ENCODE measurements at places on chromosomes 1 and 21.
A peak's percentile ranks its signal among the peaks of the same experiment; 100 is the strongest.

DNA sequence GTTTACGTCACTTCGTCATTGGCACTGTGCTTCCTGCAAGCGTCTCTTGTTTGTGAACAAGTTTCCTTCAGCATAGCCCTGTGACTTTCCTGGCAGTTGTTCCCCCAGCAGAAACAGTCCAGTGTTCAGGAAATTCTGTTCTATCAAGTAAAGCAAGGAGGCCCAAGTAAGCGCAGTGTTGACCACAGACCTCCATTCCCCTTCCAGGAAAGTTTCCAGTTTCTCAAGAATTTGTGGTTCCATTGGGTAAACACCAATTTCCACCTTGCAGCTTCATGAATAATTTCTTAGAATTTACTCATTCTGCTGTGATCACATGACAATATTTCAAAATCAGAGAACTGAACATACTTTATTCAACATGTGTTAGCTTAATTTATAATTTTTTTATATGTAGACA is 88.5 kb upstream of the ETV3 start:
- DNase-seq, result no peak

- no peak for DNase-seq
Measured at GRCh38 chr1:186283374-186283773, 91.7 kb downstream of the TPR start.

DNA sequence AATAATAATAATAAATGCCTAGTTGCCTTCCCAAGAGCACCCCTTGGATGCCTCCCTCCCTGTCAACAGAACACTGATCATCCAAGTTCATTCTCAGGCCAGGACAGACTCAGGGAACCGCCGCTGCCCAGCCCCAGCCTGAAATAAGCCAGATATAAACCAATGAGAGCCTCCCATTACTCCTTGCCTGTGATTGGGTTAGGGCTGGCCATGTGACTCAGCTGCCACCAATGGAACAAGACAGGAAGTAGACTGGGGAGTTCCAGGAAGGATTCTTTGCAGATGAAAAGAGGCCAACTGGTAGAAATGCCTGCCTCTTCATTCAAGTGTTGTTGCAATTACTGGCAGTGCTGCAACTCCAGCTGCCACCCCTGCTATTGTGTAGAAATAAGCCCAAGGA is 146.4 kb upstream of the TIAM1 start:
- DNase-seq, result peak; percentile 3

GRCh38 chr1:22888320-22889075 is 84.2 kb downstream of the LACTBL1 start:
- peak; percentile 75 for DNase-seq

GRCh38 chr1:173568483-173568882 is 34.4 kb downstream of the SLC9C2 start:
- DNase-seq, result no peak

DNA sequence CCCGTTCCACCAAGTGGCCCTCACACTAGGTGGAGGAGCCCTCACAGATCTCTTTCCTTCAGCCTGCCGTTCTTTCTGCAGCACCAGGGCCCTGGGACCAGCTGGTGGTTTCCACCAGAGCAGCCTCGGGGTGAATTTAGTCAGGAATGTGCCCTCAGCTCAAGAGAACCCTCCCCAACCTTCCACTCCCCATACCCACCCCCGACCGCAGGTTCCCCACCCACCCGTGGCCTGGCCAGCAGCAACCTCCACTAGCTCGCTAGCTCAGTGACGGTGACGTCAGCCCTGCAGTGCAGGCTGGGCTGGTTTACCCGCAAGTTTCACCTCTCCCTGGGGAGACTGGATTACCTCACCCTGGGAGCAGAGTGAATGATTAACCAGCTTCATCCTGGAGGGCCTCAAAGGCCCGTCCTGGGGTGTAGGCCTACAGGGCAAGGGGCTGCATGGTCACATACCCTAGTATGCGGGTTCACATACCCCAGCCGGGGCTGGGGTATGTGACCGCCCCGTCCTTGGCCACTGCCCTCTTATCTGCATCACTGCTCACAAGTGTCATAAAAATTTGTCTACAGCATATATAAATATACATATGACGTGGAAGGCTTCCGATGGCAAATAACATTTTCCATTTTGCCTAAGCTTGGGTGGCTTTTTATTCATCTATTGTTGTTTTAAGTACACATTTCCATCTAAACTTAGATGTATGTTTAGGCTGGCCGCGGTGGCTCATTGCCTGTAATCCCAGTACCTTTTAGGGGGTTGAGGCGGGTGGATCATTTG is 24.5 kb downstream of the ELF3 start:
- peak; percentile 97 for DNase-seq

- DNase-seq, result no peak
Measured at GRCh38 chr1:158286941-158287346, 2.8 kb upstream of the CD1C start.

DNA sequence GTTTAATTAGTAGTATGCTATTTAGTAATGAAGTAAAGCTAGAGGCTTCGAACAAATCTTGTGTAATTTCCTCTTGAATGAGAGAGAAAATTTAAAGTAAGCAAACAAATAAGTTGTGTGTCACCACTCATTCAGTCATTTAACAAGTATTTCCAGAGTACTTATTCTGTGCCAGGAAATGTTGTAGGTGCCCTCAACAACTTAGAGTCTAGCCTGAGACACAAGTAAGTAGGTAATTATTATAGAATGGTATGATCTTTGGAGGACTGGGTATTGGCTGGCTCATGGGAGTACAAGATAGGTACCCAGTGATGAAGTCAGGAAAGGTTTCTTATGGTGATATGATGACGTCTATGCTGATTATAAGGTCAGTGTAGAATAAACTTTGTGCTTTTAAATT is 17.4 kb upstream of the METTL18 start:
- no peak for DNase-seq

DNA sequence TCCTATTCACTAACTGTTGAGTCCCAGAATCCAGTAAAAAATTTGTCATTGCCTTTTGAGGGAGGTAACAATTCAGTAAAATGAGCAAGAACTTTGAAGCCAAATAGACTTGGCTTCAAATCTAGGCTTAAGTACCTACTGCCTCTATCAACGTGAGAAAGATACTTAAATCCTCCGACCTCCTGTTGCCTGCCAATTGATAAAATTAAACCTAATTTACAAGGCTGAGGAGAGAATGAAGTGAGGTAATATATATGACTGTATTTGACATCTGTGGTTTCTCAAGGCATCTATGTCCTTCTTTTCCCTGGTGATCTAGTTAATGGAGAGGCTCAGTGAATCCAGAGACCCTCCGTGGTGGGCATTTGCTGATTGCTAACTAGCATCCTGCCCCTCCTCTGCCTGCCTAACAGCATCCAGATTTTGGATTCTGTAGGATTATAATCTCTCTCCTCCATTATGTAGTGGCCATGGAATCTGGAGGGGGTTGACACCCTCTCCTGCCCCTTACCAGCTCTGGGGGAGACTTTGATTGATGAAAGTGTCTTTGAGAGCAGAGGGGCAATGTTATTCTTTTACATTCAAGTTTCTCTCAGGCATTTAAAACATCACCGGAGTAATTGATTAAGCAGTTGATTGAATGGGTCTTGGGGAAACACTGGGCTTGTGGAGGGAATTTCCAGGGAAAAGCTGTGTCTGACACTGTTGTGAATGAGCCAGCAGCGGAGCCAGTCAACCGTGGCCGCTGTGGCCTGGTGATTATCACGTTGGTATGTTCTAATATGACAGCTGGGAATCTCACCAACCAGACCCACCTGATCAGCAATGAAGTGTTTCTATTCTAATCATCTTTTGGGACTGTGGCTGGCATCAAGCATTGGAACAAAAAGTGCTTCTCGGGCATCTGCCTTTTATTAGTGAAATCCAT is 140.7 kb upstream of the FAM78B start:
- DNase-seq, result no peak

DNA sequence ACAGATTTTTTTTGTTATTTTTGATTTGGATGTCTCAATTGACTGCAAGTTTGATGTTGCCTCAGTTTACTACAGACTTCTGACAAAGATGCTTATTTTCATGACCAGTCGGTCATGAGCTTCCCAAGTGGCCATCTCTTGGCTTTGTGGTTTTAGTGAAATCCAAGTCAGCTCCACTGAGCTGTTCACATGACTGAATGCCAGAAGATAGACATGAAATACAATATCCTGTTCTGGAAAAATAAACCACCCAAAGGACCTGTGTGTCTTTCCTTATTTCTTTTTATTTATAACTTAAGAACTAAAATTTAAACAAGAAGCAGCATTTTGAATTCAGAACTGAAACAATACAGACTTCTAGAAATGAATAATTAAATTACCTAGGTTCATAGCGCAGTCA is 89.3 kb downstream of the HMCN1 start:
- peak; percentile 53 for DNase-seq

DNA sequence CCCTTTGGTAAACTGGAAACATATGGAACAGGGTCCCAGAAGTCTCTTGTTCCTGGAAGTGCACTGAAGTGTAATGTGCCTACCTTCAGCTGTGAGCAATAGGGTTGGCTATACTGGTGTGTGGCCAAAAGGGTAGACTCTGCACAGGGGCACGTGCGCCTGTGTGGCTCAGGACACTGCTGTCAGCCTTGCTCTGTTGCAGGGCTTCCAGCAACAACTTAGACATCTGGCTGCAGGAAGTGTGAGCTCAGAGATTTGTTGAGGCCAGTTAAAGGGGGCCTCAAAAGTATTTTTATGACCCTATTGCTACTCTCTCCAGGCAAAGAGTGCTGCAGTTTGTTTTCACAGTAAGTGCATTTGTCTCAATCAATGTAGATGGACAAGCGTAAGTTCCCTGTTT is 7.5 kb downstream of the CTPS1 start:
- DNase-seq, result no peak

DNA sequence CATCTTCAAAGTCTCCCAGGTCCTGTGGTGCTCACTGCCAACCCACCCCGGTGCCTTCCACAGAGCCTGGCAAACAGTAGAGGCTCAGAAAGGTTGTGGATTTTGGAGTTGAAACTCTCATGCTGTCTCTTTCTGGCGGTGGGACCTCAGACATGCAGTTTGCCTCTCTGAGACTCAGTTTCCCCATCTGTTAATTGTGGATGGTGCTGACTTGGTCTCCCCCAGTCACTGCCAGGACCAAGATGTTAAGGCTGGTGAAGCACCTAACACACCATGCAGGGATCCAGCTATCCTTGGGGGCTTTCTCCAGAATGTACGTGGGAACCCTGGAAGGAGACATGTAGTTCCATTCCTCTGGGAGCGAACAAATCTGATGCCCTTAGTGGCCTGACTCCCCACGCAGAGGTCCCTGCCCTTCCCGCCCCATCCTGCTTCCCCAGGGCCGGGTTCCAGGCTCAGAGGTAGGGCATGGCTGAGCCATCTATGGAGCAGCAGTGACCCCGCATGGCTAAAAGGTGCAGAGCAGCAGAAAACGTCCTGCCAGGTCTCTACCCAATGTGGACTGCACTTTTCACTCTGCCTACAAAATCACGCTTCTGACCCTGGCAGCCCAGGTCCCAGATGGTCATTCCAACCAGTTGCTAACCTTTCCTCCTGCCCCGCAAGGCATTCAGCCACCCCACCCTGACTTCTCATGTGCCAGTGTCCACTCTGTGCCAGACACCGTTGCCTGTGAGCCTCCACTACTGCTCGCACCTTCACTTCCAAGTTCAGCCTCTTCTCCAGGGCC is 9.2 kb upstream of the TTC22 start:
- peak; percentile 43 for DNase-seq

Data from fibroblast of skin of back (primary cell).